Stimulated activated CD4-positive, alpha-beta T cell treated with anti-CD3 and anti-CD28 coated beads, TNF-alpha, amount 100 ng/mL, for 1 hour (primary cell): ENCODE measurements at places on chromosomes 2 and 18.

DNA sequence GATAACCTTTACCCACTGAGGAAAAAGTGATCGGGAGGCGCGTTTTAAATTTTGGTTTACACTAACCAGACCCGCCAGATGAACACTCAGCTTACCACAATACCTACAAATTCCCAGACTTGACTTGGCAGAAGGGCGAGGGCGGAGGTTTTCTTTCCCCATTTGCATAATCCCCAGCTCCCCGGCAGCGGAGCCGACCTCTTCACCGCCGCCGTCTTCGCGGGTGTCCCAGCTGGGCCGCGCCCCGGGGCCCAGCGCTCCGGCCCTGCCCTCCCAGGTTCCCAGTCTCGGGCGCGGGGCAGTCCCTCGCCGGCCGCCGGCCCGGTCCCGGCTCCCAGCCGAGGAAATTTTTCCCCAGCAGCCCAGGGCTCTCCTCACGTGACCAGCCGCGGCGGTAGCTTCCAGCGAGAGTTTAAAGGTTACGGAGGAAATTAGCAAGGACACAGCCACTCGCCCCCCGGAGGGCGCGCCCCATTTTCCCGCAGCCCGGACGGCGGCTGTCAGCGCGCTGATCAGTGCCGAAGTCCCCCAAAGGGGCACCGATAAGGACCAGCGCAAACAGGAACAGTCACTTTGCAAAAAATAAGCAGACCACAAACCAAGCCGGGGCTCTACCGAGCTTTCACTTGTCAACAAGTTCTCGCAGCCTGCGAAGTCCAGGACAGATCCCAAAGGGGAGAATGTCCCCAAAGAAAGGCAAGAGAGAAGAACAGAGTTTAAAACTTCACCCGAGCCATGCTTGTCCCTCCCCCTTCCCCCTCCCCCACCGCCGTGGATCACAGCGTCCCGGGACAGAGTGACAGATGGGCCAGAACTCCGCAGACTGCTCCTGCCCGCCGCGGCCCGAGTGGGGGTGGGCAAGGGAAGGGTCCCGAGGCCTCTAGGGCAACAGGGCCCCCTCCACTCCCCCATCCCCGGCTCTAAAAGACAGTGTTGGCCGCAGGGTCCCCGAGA is 1.3 kb upstream of the PRKCE start:
- DNase-seq = peak; percentile 53

- DNase-seq = no peak
Observed at GRCh38 chr2:159095813-159096212, 127.4 kb downstream of the TANC1 start.

GRCh38 chr2:108701806-108702205 is 17.5 kb upstream of the RANBP2 start:
- no peak for DNase-seq

GRCh38 chr2:64751286-64752260 is 97.9 kb upstream of the SERTAD2 start:
- DNase-seq = no peak

- no peak for DNase-seq
Observed at GRCh38 chr18:55239740-55240139, 280.5 kb upstream of the CCDC68 start.

- DNase-seq = no peak
Observed at GRCh38 chr2:72629062-72629461, 196.8 kb downstream of the EXOC6B start.

GRCh38 chr2:82246220-82246775 is 1941.7 kb upstream of the LRRTM1 start:
- DNase-seq = no peak

- DNase-seq = no peak
Observed at GRCh38 chr2:168392024-168392423, 64.0 kb upstream of the CERS6 start.

- no peak for DNase-seq
Observed at GRCh38 chr2:106096299-106097037, 97.6 kb downstream of the UXS1 start.

DNA sequence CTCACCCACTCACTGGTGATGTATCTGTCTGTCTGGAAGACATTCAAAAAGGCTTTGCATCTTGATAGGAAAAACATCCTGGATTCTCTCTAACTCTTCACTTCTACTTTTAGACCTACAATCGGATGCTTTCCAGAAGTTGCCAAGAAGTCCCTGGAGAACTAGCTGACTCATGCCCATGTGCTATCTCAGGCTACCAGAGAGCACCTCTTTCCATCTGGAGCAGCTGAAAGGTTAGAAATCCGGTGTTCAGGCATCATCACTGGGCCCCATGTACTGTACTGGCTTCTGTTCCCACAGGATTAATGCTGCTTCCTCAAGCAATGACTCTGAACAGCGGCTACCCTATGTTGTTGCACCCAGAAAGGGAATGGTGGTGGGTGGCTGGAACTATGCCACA is 259.0 kb downstream of the NBAS start:
- no peak for DNase-seq

- DNase-seq = no peak
Observed at GRCh38 chr2:219836647-219837177, 209.3 kb downstream of the SLC4A3 start.

DNA sequence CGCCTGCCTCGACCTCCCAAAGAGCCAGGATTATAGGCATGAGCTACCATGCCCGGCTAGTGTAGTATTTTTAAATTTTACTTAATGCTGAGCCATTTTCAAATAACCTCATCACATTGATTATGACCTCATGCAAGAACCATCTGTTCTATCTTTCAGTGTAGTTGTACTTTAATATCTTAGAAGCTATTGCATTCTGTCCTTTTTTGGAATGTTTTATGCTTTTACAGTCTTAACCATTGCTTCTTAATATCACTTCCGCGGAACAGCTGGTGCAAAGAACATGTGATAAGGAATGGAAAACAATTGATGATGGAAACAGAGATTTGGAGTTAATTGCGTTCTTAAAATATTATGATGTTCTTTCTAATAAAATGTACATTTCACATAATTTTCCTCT is 2.7 kb downstream of the GEN1 start:
- DNase-seq = no peak

GRCh38 chr18:61464551-61465142 is 131.4 kb downstream of the CDH20 start:
- no peak for DNase-seq

GRCh38 chr2:232265329-232265728 is 113.2 kb upstream of the ALPP start:
- no peak for DNase-seq

DNA sequence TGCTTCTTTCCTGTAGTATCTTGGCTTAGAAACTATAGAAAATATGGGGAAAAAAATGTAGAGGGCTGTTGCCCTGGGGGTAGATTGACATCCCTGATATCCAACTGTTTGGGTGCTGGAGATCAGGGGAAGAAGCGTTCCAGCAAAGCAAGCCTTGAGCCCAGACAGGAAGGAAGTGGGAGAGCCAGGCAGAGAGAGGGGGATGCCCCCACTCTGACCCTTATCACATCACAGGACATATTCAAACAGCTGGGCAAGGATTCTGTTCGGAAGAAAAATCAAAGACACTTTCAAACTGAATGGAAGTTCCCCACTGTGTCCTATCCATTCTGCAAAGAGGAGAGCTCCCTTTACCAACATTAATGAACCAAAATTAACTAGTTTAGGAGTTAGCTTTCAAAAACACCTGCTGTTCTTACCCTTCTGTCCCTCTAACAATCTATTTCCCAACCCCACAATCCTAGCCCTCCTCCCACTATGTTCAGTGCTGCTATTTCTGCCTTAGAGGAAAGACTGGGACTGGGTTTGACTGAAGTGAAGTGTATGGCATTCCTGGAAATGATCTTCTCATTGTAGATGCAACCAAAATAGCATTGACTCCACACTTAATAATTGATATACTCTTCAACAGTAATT is 16.9 kb upstream of the KCNG3 start:
- DNase-seq = no peak

- DNase-seq = no peak
Observed at GRCh38 chr2:31319406-31320175, 85.6 kb downstream of the EHD3 start.

GRCh38 chr18:74190086-74190485 is 41.8 kb downstream of the TIMM21 start:
- DNase-seq = no peak

- no peak for DNase-seq
Observed at GRCh38 chr18:33729556-33729955, 151.5 kb downstream of the ASXL3 start.

- no peak for DNase-seq
Observed at GRCh38 chr18:22998344-22998743, 65.2 kb downstream of the RBBP8 start.

- no peak for DNase-seq
Observed at GRCh38 chr2:38093527-38094165, 17.7 kb upstream of the CYP1B1 start.

- no peak for DNase-seq
Observed at GRCh38 chr2:218400167-218400929, 680 bp downstream of the CTDSP1 start.

GRCh38 chr2:28648147-28648546 is 103.5 kb upstream of the PPP1CB start:
- DNase-seq = no peak

DNA sequence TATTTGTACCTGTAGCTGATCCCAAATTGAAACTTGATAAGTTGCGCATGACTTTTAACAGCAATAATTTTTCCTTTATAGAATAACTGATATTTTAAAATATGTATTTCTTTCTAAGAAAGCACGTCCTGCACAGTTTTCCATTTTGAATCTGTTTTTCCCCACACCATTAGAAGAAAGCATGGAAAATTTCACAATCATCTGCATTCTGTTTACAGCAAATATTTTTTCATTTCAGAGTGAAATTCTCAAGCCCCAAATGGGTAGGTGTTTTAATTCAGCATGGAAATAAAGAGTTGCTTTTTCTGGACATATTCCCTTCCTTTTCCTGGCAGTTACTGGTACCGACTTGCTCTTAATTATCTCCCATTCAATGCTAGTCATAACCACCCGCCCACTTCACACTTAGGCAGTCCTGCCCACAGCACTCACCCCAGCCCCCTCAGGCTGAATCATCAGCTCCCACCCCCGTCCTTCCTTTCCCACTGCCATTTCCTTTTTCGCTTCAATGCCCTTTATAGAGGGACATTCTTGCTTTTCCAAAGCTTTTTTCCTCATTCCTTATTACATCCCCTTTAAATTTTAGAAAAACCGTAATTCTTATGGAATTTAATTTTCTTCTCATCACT is 89.2 kb upstream of the GLS start:
- DNase-seq = no peak

- no peak for DNase-seq
Observed at GRCh38 chr2:73886357-73886756, 6.5 kb upstream of the ACTG2 start.

DNA sequence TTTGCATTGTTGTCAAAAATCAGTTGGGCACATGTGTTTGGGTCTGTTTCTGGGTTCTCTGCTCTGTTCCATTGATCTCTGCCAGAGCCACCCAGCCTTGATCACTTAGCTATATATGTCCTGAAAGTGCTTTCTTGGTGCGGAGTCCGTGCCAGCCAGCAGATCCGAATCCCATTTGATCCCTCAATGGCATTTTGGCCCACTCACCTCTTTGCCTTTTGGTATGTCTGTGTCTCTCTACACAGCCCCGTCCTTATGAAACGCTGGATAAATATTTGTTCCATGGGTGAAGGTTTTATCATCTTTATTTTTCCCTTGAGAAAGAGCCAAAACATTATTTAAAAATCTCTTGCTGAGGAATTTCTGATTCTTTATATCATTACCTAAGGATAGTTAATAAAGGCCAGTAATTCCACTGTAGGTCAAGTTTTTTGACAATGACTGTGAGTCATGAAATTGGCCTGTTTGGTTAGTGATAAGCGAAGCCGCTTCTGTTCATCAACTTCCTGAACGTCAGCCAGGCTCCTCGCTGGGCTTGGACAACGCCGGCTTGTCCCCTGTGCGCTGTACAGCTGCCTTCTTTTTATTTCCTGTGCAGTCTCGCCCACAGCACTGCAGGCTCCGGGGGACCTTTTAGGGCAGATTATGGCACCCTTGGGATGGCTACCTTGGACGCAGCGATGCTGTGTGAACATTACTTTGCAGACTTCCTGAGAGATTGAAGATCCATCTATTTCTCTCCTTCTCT is 24.9 kb downstream of the MTCL1 start:
- DNase-seq = no peak

DNA sequence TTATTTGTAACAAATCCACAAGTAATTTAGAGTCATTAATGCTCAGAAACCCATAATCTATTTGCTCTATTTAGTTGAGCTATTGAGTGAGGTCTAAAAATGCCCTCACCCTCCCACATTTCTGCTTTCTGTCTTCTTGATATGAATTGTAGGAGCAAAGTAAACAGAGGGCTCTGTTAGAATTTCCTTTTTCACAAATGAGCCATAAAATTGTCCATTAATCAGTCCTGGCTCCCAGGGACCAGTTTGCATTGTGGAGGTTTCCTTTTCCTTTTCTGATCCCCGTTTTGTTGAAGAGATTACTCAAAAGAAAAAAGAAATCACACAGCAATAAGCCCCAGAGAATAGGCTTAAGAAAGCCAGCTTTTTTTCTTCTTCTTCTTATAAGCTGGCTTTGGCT is 476.7 kb downstream of the EPHA4 start:
- DNase-seq = no peak

DNA sequence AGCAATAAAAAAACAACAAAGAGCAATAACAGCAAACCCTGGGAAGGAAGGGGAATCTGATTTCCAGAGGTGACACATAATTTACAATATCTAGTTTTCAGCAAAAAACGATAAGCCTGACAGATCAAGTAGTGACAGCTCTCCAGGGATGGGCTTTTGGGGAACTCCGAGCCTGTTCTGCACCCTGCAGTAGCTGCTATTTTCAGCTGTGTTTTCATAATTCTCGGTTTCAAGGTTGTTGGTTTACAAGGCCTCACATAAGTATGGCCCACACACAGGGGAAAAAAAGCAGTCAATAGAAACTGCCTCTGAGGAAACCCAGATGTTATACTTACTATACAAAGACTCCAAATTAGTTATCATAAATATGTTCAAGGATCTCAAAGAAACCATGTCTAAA is 67.7 kb upstream of the CTLA4 start:
- no peak for DNase-seq

DNA sequence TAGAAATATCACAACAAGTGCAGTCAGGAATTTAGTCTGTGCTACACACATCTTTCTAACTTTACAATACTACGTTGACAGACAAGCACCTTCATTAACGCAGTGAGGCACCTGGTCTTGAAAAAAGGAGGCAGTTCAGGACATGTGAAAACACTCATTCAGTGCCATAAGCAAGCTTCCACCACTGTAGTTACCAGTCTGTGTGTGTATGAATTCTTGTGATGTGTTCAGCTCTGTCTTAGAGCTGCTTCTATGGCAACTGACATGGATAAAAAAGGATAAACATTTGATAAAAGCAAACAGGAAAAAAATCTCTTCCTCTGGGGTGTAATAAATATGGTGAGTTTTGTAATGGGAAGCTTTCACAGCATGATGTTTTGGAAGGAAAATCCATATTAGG is 623.8 kb upstream of the NXPH2 start:
- DNase-seq = no peak

DNA sequence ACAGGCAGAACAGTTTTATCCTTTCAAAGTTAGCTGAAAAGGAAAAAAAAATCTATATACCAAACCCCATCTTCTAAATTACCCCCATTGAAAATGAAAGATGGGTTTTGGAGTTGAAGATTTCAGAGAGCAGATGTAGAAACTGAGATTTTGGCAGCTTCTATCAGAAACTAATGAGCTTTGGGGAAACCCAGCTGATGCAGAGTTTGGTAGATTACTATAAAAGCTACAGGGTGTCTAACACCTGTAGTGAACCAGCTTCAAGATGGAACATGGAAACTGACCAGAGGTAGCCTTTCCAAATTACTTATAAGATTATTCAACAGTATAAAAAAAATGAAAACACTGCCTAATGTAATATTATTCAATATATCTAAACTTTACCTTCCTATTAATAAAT is 583.1 kb downstream of the XIRP2 start:
- no peak for DNase-seq

GRCh38 chr2:215377283-215377682 is 58.6 kb downstream of the FN1 start:
- DNase-seq = no peak
